Stimulated activated naive B cell treated with anti-CD40 and anti-IgM and Interleukin-4, amounts not matched to agents 10 μg/mL and 1 μg/mL and 100 μg/mL, for 72 hours (primary cell): ENCODE measurements at places on chromosomes 5 and 9.

- DNase-seq: no peak
Observed at GRCh38 chr5:78243639-78244038, 50.9 kb downstream of the AP3B1 start.

DNA sequence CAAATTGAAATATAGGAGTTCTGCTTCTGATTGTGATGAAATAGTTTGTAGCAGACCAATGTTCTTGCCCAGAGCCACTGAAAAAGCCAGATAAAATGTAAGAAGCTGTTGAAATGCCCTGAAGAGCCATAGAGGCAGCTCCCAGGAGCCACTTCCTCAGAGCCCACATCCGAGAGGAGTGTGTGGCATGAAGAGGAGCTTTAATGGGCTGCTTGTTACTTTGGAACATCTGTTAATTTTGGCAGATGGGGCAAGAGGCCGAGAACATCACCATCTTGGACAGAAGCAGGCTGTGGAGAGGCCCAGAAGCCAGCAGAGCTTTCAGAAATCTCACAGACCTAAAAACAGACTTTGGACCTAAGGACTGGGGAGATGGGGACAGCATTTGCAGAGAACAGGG is 370.8 kb downstream of the GADD45G start:
- no peak for DNase-seq

DNA sequence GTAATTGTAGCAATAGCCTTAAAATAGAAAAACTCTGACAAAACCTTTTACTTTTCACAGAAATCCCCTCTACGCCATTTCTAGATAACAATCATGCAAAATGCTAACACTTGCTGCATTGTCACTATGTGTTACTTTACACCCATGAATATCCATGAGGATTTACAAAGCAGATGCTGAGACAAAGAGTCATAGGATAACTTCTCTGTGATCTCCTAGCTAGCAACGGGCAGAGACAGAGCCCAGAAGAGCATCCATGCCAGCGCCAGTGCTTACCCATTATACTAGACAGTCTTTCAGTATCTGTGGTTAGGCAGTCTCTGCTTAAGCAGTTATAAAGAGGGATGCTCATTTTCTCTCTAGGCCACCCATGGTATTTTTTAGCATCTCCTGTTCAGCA is 474.1 kb downstream of the CAAP1 start:
- no peak for DNase-seq

GRCh38 chr9:134983506-134984371 is 66.0 kb upstream of the FCN1 start:
- no peak for DNase-seq

- DNase-seq: no peak
Observed at GRCh38 chr5:132465059-132465707, 25.4 kb downstream of the IRF1 start.

- DNase-seq: no peak
Observed at GRCh38 chr5:48192-48591, 43.8 kb upstream of the PLEKHG4B start.

DNA sequence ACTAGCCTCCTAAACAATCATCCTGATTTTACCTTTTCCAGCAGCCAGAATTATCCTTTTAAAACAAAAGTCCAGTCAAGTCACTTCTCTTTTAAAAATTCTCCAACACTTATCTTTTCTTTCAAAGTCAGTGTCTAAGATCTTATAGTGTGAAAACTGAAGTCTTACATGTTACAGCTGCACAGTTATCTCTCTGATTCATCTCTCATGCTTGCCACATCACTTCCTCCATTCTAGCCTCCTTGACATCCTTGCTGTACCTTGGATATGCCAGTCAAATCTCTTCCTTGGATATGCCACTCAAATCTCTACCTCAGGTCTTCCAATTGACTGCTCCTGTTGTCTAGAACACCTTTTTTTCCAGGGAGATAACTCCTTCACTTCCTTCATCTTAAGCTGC is 361.7 kb upstream of the FTMT start:
- no peak for DNase-seq

DNA sequence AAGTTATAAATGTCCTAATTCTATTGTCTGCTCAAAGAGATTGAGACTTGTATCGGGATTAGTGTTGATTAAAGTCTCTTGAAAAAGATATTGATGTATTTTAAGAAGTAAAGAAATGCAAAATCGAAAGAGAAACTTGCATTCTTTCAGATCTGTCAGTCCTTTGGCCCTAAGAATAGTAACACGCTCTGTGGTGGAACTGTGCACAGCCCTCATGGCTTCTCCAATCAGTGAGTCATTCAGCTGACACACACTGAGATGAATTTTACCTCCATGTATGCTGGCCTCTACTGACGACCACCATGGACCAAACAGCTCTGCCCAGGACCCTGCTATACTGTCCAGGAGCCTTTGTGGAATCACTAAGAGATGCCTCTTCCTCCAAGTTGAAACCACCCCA is 232.4 kb downstream of the ESM1 start:
- DNase-seq: peak; percentile 51

DNA sequence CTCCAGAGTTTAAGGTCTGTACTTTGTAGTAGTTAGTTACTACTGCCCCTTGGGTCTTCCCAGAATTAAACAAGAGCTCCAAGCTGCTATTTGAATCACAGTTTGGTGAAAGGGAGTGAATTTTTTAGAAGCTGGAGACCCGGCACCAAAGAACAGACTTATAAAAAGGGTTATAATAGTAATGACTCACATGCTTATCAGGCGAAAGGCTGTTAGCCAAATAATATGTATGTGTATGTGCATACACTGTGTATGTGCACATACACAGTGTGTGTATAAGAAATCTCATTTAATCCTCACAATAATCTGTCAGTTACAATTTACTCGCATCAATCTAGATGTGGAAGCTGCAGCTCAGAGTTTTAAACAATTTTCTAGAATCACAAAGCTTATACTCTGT is 59.5 kb upstream of the ITGA1 start:
- DNase-seq: no peak

- DNase-seq: peak; percentile 74
Observed at GRCh38 chr5:143824851-143825720, 13.1 kb downstream of the HMHB1 start.

- DNase-seq: no peak
Observed at GRCh38 chr5:2751592-2752021, at the start of gene IRX2. IRX2 (minus strand) TSS chr5:2751677; CDS start chr5:2751413, 264 bp downstream.

GRCh38 chr5:143749581-143750205 is 62.3 kb upstream of the HMHB1 start:
- no peak for DNase-seq

DNA sequence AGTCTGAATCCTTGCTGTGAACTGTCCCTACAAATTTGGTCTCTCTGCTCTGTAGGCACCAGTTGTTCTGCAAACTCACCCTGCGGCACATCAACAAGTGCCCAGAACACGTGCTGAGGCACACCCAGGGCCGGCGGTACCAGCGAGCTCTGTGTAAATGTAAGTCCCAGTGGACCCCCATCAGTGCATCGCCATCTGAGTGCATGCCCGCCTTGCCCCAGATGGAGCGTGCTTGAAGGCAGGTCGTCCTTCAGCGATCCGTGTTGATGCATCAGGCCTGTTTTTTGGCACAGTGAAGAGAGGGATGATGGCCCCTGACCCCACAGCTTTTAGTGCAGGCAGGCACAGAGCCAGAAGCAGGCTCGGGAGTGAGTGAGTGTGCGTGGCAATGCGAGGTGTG is 1.3 kb downstream of the SURF2 start:
- no peak for DNase-seq

DNA sequence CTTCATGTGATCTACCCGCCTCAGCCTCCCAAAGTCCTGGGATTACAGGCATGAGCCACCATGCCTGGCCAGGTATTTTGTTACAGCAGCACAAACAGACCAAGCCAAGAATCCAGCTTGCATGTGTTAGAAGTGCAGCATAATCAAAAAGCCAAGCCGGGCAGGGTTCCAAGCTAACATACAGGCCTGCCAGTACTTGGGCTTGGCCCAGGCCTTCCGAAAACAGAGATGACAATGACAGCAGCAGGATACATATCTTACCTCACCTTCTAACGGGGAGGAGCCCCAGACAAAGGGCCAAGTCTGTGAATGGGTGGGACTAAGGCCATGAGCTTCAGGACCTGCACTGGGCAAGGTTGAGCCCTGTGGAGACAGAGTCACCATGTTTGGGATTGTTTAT is 91.4 kb upstream of the ZNF462 start:
- DNase-seq: no peak

DNA sequence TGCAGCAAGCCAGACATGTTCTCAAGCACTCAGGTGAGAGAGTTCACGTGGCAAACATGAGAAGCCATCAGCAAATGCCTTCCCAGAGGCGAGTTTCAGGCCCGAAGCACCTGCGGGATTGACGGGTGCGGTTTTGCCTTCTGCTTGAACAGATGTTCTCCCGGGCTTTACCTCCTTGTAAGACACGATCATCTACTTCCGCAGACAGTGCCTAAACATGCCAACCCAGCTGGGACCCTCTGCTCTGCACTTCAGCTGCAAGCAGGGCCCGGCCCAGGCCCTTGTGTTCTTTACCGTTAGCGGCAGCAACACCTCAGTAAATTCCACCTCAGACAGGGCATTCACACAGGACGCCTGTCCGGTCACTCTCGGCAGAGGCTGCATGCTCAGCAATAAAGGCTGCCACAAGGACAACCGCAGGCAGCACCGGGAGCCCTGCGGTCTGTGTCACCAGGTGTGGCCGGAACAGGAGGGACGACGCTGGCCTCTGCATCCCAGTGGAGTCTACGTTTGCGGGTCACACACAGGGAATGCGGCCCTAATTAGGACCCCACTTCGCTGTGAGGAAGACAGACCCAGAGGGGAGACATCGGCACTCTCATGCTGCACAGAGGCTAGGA is 139.6 kb downstream of the ROR2 start:
- DNase-seq: no peak

- DNase-seq: no peak
Observed at GRCh38 chr9:21677834-21678233, 124.6 kb upstream of the MTAP start.

DNA sequence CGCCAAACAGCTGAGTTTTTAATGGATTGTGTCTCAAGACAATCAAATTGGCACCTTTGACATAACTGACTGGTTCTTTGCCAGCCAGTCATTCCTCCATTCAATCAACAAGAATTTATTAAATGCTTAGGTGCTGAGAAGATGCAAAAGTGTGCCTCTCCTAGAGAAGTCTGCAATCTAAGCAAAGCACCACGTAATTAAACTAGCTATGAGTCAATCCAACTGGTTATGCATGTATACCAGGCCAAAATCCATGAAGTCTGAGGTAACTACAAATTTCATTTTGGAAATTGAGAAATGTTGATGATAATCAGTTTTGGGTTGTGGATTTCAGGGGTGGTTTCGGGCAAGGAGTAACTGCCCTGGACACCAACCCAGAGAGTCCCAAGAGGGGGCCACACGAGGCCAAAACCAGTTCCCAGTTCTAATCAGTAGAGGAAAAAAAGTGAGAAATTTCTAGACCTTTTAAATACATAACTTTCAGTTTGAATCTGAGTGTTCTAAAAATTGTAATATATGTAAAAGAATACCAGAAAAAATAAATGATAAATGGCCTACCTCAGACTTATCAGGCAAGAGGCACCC is 92.6 kb downstream of the EFNA5 start:
- no peak for DNase-seq

- no peak for DNase-seq
Observed at GRCh38 chr9:135222881-135223760, 135.7 kb downstream of the OLFM1 start.

GRCh38 chr9:121607434-121608167 is 43.8 kb upstream of the DAB2IP start:
- DNase-seq: no peak

GRCh38 chr9:109418827-109419226 is 79.3 kb downstream of the PTPN3 start:
- DNase-seq: no peak

DNA sequence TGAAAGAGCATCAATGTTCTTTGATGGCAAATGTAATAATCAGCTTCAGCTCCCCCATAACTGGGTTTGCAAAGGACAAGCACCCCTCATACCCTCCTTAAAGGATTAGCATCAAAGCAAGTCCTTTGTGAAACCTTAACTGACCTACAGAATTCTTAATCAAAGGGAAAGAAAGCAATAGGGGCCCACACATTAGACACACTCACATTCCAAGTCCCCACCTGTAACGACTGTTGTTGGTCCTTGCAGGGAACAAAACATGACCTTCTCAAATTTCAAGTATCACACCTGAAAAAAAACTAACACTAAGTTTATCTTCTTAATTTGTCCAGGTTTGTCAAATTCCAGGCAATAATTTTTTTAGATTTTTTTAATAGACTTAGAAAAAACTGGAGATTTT is 32.6 kb downstream of the TTC39B start:
- DNase-seq: no peak
